ENCODE measurements at places on chromosomes 3 and 15. TPM values are rescaled to one million over a fixed set of nuclear protein-coding genes. Genes with fewer than 3 reads are reported as not detected.

BFSP2 gene
- not detected for total RNA-seq

ATG3 gene
- 79.8 TPM for total RNA-seq

TTLL13 gene
- 0.31 TPM for total RNA-seq

TMC3 gene
- total RNA-seq: not detected

RPN1 gene
- total RNA-seq: 164 TPM

ANO10 gene
- total RNA-seq: 7.1 TPM

ANKRD63 gene
- total RNA-seq: not detected

GOLGA6L10 gene
- 1.4 TPM for total RNA-seq

HES1 gene
- 22.9 TPM for total RNA-seq

GUCA1C gene
- not detected for total RNA-seq

SLC38A3 gene
- not detected for total RNA-seq

ENTPD3 gene
- 0.10 TPM for total RNA-seq

ZNF710 gene
- 9.1 TPM for total RNA-seq

MYL3 gene
- not detected for total RNA-seq

CACNA2D3 gene
- 2.0 TPM for total RNA-seq

PLXNB1 gene
- 0.63 TPM for total RNA-seq

ADGRG7 gene
- total RNA-seq: not detected

ACAD9 gene
- total RNA-seq: 23.0 TPM

GPR149 gene
- not detected for total RNA-seq

STIMATE gene
- 27.3 TPM for total RNA-seq

ZBED2 gene
- total RNA-seq: not detected

GOLGA8R gene
- total RNA-seq: 2.2 TPM

SNX22 gene
- total RNA-seq: 4.5 TPM

GP9 gene
- 28.1 TPM for total RNA-seq

TM2D3 gene
- total RNA-seq: 82.8 TPM

DISP2 gene
- total RNA-seq: under 0.01 TPM

PRSS50 gene
- not detected for total RNA-seq

ST3GAL6 gene
- total RNA-seq: 5.5 TPM

ZNF860 gene
- total RNA-seq: 0.52 TPM

ZNF501 gene
- 0.21 TPM for total RNA-seq

AMIGO3 gene
- total RNA-seq: 3.8 TPM

IL17RC gene
- 2.7 TPM for total RNA-seq

FBXW12 gene
- total RNA-seq: not detected

NOX5 gene
- total RNA-seq: not detected

MEGF11 gene
- not detected for total RNA-seq

PPIP5K1 gene
- 9.9 TPM for total RNA-seq

TEX55 gene
- not detected for total RNA-seq

CCDC54 gene
- total RNA-seq: not detected
